ENCODE measurements at places on chromosomes 2 and 18.

- peak; percentile 74 for DNase-seq
Observed at GRCh38 chr2:101883860-101884259, 107.9 kb upstream of the IL1R2 start.

GRCh38 chr2:105338020-105338385 is 663 bp downstream of the C2orf49 start:
- DNase-seq, result no peak

- no peak for DNase-seq
Observed at GRCh38 chr2:95063086-95063958, 37.8 kb downstream of the MAL start.

- DNase-seq, result no peak
Observed at GRCh38 chr2:86700690-86701089, 19.4 kb upstream of the RMND5A start.

- no peak for DNase-seq
Observed at GRCh38 chr2:60662781-60663180, 93.3 kb upstream of the PAPOLG start.

- no peak for DNase-seq
Observed at GRCh38 chr2:45505138-45505537, 105.9 kb downstream of the SRBD1 start.

DNA sequence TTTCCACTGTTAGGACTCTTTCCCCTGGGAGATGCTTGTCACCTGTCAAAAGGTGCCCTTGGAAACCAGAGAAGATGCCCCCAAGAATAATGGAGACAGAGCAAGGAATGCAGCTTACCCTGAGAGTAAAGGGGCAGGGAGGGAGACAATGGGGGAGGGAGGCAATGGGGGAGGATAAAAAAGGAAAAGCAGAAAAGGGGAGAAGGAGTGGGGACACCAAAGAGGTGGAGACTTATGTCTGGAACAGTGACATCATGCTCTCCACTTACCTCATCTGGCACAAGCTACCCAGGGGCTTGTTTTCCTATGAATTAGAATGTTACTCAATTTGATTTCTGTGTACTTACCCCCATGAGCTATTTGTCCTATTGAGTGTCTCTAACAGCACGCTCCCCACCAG is 67.9 kb downstream of the MRO start:
- no peak for DNase-seq

DNA sequence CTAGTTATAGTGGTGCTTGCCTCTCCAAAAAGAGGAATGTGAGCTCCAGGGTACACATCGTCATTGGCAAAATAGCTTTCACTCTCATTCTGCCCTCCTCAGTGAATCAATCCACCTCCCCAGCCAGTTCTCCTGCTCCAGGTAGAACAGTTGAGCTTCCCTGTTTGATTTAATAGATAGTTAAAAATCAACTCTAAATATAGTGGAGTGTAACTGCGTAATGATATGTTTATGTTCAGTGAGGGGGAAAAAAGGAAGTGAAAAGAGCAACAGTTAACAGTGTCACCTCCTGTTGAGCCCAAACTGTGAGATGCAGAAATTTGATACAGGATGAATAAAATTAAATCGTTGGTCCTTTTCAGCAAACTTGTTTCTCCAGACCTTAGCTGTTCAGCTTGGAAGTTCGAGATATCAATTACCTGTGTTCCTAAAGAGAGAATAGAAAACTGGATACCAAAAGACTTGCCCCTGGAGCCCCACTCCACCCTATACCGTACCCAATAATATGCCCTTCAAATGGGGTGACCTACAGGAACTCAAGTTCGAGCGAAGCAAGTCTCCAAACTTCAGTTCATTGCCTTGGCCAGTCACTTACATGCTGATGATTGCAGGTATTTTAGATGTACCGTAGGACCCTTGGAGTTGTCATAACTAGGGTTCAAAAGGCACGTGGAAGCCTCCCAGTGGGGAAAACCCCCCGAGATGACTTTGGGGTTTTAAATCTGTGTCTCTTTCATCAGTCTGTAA is 708.4 kb downstream of the RNF144A start:
- no peak for DNase-seq

- no peak for DNase-seq
Observed at GRCh38 chr2:111201214-111201613, 80.5 kb downstream of the BCL2L11 start.

DNA sequence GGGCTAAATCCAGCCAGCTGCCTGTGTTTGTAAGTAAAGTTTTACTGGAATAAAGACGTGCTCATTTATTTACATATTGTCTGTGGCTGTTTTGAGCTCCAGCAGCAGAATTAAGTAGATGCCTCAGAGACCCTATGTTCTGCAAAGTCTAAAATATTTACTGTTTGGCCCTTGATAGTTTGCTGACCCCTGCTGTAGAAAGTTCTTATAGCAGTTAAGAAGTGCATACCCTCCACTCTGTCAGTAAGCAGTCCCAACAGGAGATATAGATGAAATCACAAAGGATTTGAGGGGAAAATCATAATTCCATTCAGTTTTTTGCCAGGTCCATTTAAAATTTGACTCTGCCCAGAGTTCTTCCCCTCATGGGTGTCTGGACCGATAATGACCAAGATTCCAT is 50.1 kb upstream of the ITM2C start:
- peak; percentile 26 for DNase-seq

GRCh38 chr2:1652034-1652790 is 92.1 kb downstream of the PXDN start:
- no peak for DNase-seq

GRCh38 chr2:214005337-214005736 is 405.5 kb upstream of the VWC2L start:
- DNase-seq, result no peak

DNA sequence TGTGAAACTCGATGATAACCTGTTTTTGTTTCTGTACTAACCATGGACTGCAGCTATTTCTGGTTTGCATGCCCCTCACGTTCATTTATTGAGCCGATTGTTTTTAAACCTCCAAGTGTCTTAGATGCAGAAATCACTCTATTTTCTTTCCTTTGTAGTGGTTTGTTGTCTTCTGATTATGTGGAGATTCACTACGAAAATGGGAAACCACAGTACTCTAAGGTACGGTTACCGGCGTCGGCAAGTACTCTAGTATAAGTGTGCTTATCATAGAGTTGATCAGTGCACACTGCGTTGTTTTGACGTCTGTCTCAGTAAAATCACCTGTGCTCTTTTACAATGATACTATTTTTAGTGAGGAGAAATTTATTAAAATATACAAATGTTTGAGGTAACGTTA is 87.4 kb downstream of the ADAM23 start:
- DNase-seq, result peak; percentile 53

GRCh38 chr2:231640641-231641111 is 48.0 kb downstream of the TEX44 start:
- DNase-seq, result no peak

GRCh38 chr2:60317844-60318243 is 235.6 kb downstream of the BCL11A start:
- DNase-seq, result no peak

DNA sequence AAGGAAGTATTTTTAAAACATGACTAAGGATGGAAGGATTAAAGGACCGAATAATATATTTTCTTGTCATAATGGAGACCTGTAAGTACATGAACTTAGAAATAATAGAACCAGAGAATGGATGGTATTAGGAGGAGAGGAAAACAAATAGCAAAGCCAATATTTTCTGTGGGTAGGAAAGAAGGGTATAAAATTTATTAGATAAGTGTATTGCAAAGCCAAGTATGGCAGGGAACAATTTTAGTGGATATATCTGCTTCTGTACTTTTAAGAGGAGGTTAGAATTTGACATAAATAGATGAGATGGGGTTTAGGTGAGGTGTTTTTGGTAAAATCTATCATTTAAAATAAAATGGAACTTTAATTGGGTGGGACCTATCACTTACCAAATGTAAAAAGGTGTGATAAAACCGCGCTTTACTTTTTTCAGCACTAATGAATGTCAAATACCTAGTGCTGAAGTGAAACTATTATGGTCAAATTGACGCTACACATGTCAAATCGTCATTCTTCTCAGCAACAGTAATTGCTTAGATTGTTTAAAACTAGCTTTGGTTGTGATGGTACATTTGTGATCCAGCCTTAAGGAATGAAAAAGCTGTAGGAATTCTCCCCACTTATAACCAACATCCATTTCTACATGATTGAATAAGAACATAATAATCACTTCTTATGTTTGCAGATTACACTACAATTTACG is 78.1 kb upstream of the ZEB2 start:
- DNase-seq, result no peak

GRCh38 chr2:227653419-227653818 is 13.2 kb upstream of the SCYGR5 start:
- no peak for DNase-seq

DNA sequence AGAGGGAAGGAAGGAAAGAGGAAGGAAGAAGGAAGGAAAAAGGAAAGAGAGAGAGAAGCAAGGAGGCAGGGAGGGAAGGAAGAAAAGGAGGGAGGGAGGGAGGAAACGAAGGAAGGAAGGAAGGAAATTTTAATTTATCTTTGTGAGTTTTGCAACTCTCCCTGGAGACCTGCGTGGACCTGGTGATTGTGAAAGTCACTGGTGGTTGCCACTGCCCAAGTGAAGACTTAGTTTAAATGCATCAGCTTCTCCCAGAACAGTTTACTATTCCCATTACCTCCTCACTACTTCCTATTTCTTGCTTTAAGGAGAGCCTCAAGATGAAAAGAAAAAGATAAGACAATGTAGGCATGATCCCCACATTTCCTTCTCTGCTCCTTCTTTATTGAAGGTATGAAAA is 68.8 kb downstream of the ACVR1C start:
- DNase-seq, result no peak

GRCh38 chr2:149058936-149059335 is 20.4 kb downstream of the LYPD6B start:
- DNase-seq, result no peak

DNA sequence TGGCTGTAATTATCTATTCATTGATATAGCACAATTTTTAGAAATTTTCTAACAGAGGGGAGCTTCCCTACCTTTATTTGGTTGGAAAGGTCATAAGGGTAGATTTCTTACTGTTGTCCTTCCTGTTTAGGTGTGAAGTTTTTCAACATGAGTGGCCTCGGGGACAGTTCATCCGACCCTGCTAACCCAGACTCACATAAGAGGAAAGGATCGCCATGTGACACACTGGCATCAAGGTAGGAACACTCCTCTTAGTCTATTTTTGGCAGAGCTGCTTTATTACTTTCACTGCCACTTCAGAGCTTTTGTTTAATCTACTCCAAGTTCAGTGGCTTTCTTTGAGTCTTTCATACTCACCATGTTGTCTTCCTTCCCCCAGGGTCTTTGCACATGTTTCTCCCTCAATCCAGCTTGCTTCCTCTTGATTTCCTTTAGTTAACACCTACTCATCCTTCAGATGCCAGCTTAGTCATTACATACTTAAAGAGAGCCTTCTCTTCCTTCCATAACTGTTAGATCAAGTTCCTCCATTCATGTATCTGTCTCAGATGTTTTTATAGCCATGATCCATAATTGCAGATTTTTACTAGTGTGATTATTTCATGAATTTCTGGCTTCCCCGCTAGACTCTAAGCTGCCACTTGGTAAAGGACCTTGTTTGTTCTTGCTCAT is 134.5 kb downstream of the PTRHD1 start:
- DNase-seq, result no peak

DNA sequence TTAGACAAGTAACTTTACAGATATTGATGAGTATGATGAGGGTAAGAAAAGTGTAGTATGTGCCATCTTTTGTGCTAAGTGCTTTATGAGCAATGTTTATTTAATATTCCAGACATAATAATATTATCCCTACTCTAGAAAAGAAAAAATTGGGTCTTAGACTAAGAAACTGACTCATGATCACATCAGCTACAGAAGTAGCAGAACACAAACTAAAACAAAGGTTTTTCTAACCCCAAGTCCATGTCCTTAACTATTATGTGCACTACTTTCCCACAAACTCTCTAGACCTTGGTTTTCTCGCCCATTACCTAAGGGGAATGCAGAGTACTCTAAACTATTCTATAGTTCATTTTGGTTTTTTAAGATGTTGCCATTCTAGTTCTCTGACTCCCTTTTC is 64.5 kb downstream of the BAZ2B start:
- no peak for DNase-seq

DNA sequence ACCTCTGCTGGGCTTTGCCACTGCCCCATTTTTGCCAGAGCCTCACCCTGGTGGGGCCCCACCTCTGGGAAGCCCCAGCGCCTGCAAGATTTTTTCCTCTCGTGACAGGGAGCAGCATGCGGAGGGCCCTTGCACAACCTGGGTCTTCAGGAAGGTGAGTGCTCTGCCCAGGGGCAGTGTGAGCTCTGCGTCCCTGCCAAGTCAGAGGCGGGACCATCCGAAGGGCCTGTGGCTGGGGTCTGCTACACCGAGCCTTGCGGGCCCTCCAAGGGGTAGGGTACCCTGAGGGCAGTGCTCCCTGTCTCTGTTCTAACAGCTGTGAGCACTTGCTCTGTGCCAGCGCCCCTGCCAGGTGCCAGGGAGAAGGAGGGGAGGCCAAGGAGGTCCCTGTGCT is 5.8 kb upstream of the ODC1 start:
- no peak for DNase-seq

GRCh38 chr2:10779776-10780490 is 32.7 kb downstream of the PDIA6 start:
- DNase-seq, result no peak

DNA sequence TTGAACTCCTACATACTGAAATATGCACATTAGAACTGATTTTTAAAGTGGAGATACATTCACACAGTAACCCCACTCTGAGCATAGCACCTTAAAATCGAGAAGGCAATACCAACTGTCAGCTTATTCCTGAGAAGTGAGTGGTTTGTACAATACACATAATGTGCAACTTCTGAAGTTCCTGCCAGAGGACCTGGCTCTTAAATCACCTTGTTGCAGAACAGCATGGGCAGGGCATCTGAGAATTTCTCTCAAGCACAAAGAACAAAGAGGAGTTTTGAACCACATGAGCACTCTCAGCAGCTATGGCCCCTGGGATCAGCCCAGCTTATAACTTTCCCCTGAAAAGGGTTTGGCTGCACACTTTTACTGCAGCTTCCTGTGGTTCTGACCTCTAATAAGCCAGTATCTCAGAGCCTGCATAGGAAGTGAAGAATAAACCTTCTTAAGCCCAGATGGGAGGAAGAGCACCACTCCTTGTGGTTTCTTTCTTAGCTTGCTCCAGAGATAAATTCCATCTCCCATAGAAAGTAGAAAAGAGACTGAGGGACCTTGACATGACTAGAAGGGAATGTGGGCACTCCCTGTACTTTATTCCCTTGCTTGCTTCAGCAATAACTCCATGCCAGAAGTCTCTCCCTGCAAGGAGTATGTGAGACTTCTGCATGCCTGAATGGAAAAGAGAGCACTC is 862.3 kb downstream of the SUCLG1 start:
- no peak for DNase-seq

DNA sequence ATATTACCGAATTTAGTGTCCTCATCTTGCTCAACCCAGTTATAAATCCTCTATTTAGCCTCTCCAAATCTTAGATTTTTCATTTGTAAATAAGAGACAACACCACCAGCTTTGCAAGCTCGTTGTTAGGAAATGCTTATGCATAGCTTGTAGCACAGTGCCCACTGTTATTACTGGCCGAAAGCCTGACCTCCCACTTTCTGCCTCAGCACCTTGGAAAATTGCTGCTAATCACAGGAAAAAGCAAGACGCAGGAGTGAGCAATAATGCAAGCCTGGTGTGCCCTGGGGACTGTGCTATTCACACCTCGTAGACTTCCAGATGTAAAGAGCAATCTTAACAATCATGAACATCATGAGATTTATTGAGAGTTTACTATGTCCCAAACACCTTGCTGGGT is 124.2 kb upstream of the ARL4C start:
- DNase-seq, result no peak

All from activated CD4-positive, alpha-beta T cell treated with anti-CD3 and anti-CD28 coated beads, Interleukin-10, Interleukin-2, amounts not matched to agents 100 ng/mL and 50 ng/mL, durations not matched to agents 16 hours and 8 hours (primary cell).